ENCODE measurements at places on chromosomes 11 and 22.

- DNase-seq = no peak
These were observed 3.3 kb upstream of the LIN7C start for GRCh38 chr11:27509908-27510307.

DNA sequence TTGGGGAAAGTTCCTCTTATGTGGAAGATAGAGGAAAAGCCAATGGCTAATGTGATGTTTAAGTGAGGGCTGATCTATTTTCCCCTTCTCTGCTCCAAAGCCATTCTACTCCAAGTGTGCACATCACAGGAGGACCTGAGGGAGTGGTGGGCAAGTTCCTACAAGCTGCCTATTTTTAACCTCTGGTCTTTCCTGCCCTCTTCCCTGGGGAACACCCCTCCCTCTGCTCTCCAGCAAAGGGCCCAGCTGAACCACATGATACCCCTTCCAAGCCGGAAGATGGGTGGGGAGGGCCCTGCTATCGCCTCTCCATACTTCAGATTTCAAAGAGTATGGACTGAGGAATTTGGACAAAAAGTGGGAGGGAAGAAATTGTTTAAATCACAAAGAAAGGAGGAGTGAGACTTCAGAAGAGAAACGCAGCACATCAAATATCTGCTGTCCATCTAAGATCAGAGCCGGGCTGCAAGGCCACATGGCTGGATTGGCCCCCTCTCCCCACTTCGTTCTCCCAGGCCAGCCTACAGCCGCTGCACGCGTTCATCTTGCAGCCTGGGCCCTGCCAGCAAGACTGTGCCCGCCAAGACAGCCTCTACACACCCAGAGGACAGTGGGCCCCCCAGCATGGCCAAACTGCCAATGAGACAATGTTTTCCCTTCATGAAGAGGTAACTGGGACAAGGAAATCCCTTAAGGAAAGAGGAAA lies 77.5 kb downstream of the MICAL3 start:
- no peak for DNase-seq

GRCh38 chr11:112016088-112016764 lies 9.0 kb upstream of the DLAT start:
- peak; percentile 41 for DNase-seq

- DNase-seq = peak; percentile 60
These were observed 28.4 kb downstream of the ARHGAP32 start for GRCh38 chr11:129163714-129164164.

GRCh38 chr11:18046116-18046777 lies at the start of gene TPH1:
Gene TPH1, minus strand, starts transcription at chr11:18046269. Its CDS starts 5,507 bp downstream, at chr11:18040762.
- DNase-seq = peak; percentile 89

DNA sequence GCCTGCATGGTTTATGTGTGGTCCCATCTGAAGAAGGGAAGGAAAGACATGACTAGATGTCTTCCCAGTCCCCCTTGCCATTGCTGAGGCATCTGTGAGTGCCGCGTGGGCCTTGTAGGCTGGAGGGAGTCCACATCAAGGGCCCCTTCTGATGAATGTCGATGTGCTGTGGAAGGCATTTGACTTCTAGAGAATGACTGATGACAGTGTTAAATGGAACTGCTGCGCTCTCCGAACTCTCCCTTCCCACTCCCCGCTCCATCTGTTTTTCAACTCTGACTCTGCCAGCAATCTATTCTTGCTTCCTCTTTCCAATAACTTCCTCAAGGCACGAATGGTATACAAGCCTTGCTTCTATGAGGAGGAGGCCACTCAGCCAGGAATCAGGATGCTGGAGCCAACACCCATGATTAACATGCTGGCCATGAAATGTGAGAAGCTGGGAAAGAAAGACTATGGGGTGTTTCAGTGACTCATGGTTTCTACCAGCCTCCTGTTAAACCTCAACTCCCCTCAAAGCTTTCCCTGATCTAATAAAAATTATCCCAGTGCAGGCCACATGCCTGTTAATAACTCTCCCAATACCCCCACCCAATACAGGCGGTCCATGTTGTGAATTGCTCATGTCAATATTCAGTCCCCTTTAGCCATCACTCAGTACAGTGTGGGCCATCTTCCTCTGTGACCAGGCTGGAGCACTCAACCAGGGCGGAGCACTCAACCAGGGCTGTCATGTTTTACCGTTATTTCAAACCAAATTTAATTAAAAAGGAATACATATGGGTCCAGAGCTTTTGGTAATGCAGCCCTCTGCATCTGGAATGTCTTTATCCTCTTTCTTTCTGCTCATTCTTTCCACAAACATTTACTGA lies 46.4 kb upstream of the TBCEL start:
- peak; percentile 56 for DNase-seq

GRCh38 chr11:10742460-10743208 lies 8.4 kb upstream of the CTR9 start:
- peak; percentile 84 for DNase-seq

- DNase-seq = peak; percentile 14
These were observed 22.1 kb downstream of the OR8G5 start for GRCh38 chr11:124278261-124278660.

DNA sequence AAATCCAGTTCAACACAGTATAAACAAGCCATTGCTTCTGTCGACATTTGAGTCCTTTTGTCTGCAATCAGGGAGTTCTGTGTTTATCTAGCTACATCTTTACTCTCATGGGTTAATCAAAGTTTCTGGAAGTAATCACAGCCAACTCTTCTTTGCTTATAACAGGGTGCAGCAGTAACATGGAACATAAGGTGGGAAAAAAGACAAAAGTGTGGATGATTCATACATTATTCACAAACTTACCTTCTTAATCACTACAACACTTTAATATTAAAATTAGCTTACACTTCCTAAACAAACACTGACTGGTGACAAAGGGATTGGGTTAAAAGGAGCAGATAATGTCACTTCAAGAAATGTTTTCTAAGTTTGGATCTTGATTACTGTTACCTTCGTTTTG lies 44.7 kb downstream of the SNX19 start:
- no peak for DNase-seq

DNA sequence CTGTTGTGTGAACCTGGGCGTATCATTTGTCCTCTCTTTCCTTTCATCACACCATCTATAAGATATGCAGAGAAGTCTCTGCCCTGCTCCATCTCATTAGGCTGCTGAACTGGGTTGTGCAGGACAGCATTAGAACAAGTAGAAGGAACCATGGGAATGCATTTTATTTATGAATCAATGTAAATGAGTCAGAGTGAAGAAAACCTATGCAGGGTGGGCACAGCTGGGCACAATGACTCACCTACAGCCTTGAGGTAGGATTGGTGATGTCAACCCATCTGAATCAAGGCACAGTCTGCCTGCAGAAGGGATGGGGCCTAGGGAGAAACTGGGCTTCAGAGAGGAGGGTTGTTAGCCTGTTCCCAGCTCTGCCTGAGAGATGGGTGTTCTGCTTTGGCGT lies 123.4 kb downstream of the CSNK2A3 start:
- DNase-seq = no peak

DNA sequence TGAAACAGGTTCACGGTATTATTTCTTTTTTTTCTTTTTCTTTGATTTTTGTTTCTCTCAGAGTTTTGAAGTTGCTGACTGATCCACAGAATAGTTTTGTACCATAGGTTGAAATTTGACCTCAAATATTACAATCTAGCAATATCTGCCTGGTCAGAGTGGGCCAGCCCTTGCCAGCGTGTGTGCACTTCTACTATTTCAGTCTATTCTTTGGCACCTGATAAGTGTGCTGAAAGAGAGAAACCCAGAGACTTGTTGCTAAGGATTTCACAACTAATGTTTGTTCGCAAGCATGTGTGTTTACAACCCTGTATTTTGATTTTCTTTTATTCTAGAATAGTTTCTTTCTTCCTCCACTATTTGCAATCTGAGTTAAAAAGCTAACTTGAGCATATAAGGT lies 1125.2 kb upstream of the CNTN5 start:
- DNase-seq = no peak

- DNase-seq = peak; percentile 71
These were observed 101.4 kb downstream of the PARVA start for GRCh38 chr11:12478743-12479142.

DNA sequence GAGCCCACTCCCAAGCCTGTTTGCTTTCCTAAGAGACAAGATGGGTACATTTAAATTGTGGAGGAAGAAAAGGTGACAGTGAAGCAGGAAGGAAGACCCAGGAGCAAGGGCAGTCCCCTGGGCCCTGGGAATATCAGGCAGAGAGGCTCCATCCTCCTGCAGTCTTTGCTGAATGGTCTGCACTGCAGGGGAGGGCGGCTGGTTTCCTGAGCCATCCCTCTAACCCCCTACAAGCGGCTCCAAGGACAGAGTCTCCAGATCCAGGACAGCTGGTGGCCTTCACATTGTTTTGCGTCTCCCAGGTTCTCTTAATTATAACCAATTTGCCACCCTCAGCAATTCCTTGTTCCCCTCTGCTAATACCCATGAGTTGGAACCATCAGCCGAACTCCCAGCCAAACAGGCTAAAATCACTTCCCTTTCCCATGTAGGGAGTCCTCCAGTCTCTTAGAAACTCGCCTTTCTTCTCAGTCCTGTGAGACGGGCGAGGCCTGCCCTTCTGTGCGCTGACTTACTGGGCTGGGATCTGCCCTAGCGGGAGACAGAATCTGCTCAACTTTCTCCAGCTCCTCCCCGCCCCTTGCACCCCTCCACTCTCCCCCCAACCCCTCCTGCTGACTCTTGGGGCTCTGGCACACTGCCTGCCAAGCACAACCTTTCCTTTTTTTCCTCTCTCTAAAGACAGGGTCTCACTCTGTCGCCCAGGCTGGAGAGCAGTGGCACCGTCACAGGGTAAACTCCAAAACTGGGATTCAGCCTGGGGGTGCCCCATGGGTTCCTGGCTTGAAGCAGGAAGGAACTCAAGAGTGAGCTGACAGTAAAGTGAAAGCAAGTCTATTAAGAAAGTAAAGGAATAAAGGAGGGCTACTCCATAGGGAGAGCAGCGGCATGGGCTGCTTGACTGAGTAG lies 53.4 kb upstream of the EMID1 start:
- DNase-seq = no peak

DNA sequence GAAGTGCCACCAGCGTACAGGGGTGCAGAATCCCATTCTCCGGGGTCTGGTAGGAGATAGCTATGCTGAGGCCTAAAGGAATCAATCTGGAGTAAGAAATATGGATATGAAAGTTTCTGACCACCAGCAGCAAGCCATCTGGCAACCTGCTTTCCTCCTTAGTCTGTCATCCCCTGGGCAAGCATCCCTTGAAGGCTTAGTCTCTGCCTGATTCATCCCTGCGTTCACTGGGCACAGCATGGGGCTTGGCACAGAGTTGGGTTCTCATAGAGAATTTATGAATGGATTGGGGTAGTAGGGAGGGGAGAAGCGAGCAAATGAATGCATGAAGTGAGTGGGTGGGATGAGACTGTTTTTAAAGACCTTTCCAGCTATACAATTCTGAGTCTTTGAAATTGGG lies 85.8 kb upstream of the NARS2 start:
- peak; percentile 12 for DNase-seq

- no peak for DNase-seq
These were observed 1.4 kb downstream of the C11orf24 start for GRCh38 chr11:68270196-68271022.

DNA sequence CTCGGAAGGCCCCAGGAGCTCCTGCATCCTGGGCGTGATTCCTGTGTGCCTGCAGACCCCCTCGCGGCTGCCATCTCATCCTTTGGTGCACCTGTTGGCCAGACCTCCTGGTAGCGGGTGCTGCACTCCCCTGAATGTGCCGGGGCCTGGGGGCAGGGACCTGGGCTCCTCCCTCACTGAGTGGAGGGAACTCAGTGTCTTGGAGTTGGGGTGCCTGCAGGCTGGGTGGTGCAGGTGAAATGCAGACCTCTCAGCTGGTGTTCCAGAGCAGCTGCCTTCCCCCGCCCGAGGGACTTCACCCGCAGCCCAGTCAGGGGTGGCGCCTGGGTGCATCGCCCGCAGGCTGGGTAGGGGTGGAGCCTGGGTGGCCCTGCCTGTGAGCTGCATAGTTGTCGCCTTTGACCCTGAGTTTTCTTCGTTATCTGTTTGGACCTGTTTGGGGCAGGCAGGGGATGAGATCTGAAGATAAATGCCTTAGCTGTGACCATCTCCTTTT lies 31.4 kb downstream of the LRP5 start:
- no peak for DNase-seq

GRCh38 chr11:32145282-32145681 lies 54.4 kb downstream of the RCN1 start:
- no peak for DNase-seq

DNA sequence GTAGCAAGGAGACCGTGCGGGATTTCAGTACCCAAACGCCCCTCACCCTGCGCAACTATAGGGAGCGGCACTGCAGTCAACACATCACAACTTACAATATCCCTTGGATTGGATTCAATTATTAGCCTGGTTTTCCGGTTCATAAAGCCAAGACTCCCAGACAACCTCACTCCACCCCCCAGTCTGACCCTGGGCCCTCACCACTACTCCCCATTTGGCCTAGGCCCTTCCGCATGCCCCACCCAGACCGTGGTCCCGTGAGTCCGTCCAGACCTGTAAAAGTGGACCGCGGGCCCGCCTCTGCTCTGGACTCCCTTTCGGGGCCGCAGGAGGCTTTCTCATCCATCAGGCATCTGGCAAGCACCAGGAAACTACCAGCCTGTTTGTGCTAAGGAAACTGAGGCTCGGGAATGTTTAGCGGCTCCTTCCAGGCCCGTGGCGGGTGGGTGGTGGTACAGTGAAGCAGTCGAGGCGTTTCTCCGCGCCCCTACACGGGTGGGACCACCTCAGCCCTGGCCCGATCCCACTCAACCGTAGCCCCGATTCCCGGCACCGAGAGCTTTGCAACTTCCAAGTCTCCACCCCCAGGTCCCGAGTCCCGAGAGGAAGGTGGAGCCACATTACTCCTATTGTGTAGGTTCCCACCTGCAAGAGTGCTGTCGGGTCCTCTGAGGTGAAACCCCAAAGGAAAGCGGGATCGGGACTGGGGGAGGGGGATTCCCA lies 679 bp upstream of the DPP3 start:
- peak; percentile 28 for DNase-seq

Measured in astrocyte (in vitro differentiated cells and primary cell).